ENCODE measurements at places on chromosomes 7 and 10.

DNA sequence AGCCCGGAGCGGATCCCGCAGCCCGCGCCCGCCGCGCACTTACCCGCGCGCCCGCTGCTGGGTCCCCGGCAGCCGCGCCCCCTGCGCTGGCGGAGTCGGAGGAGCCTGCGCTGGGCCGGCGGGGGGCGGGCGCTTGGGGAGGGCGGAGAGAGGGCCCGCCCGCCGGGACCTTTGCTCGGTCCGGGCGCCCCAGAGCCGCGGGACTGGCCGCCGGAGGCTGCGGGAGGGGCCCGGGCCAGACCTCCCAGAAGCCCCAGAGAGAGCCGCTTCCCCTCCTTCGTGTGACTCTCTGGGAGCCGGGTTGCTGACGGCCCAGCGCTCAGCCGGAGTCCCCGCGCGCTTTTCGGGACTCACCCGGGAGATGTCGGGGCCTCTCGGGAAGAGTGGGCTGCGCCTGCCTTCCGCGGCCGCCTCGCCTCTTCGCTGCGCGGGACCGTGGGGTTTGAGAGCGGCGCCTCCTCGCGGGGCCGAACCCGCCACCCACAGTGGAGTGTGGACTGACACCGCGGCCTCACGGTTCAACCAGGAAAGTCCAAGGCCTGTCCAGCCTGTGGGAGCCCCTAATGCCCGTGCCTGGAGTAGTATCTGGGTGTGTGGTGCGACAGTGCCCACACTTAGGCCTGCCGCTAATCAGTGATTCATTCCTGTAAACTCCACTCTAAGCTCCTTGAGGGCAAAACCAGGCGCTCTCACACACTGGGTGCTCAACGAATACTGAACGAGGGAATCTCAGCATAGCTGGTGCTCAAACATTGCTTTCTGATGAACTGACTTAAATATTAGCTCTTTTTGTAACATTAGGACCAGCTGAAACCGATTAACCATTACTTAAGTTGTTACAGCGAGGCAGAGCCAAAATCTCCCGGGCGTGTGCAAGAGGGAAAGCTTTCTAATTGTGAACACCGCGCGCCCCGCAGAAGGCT is at the start of gene GSDME:
Gene GSDME, minus strand, starts transcription at position 112 of the 923 bp plus-strand sequence. CDS start 7,690 bp downstream, outside the sequence.
- peak; percentile 34 for DNase-seq

- DNase-seq, result no peak
Measured at GRCh38 chr7:143375298-143376034, 5.7 kb upstream of the ZYX start.

DNA sequence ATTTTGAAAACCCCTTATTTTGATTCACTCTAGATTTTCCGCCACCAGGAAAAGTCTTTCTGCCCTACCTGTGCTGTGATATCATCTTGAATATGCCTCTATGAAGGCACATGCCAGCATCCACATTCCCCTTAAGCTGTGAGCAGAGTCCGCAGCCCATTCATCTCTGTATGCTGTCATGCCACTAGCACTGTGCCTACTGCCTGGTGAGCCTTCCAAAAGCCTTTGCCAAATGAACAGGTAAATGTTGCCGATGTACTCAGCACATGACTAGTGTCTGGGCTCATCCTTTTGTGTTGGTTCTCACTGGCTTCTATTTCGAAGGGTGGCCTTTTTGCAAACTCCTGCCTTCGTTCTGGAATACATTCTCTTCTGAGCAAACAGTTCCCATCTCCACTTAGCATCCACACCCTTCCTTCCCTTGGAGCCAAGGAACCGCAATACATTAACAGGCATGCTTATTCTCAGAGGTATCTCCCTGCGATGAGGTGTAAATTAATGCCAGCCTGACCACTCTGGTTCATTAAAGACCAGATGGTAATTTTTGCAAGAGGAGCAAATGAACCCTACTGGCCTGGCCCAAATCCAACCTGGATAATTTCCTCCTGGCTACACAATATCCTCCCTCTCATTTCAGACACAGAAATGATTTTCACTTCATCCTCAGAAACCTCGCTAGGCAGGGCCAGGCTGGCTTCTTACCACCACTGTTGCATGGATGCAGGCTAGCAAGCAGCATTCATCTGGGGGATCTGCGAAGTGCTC is 339.7 kb upstream of the NFE2L3 start:
- DNase-seq, result no peak

DNA sequence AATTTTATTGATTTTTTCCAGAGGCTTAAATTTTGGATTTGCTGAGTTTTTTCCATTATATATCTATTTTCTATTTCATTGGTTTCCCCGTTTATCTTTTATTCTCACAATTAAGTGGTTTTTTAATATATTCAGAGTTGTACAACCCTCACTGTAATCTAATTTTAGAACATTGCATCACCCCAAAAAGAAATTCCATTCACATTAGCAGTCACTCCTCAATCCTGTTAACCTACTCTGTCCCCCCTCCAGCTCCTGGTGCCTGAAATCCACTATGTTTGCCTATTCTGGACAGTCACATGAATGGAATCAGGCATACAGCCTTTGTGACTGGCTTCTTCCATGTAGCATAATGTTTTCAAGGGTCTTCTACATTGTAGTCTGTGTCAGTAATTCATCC is 55.8 kb upstream of the ITGA8 start:
- DNase-seq, result no peak

GRCh38 chr10:7710446-7710845 is 7.3 kb downstream of the ITIH2 start:
- no peak for DNase-seq

GRCh38 chr10:102605712-102606111 is 38.6 kb upstream of the TRIM8 start:
- DNase-seq, result no peak

GRCh38 chr7:31384466-31384865 is 43.9 kb upstream of the NEUROD6 start:
- no peak for DNase-seq

GRCh38 chr10:121998462-121998861 is 9.5 kb downstream of the TACC2 start:
- no peak for DNase-seq

GRCh38 chr10:89639326-89639725 is 5.7 kb downstream of the PANK1 start:
- no peak for DNase-seq

DNA sequence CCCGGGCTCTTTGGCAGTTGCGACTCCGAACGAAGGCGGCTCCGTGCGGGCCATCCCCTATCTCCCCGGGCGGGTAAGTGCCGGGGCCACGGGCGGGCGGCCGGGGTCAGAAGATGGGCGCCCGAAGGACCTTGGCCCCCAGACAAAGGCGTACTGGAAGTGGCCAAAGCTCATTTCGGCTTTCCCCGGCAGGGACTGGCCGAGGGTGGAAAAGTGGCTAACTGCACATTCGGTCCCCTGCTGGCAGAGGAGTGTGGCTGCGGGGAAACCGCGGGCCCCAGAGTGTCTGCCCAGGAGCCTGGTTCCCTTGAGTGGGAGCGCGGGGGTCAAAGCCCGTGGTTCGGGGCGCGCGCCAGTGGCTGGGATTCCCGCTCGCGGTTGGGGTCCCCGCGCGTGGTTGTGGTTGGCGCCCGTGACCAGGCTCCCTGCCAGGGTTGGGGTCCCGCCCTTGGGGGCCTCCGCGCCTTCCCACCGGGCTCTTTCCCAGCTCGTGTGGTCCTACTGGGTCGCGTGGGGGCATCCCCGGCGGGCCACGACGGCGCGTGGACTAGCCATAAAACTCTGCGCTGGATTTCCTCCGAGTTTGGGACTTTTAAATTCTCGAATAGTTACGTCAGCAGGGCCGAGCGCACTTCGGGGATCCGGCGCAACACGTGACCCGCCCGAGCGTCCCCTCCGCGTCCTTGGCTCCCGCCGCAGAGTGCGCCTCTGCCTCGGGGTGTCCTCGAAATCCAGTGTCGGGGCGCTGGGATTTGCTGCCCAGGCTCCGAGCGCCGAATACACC is 124.4 kb downstream of the TACC2 start:
- no peak for DNase-seq

GRCh38 chr10:89153116-89153515 is 54.0 kb downstream of the CH25H start:
- DNase-seq, result no peak

GRCh38 chr7:84274029-84274638 is 79.5 kb upstream of the SEMA3A start:
- no peak for DNase-seq

DNA sequence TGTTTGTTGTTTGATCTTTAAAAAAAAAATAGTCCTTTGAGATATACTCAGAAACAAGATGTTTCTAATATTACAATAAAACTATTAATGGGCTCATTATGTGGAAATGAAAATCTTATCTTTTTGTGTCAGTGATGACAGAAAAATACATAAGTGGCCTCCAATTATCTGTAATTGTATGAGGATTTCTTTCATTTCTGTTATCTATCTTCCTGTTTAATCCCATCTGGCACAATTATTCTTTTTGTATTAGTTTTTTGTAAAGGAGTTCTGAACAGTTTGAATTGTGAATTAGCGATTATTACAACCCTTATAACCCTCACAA is 270.8 kb downstream of the BBS9 start:
- DNase-seq, result no peak

- DNase-seq, result no peak
Measured at GRCh38 chr10:113557424-113557862, 4.6 kb downstream of the HABP2 start.

- no peak for DNase-seq
Measured at GRCh38 chr7:75876126-75876881, 2.5 kb upstream of the RHBDD2 start.

- DNase-seq, result no peak
Measured at GRCh38 chr10:48224296-48224695, 50.2 kb downstream of the FRMPD2 start.

- no peak for DNase-seq
Measured at GRCh38 chr7:9030976-9031375, 597.6 kb downstream of the NXPH1 start.
